ENCODE measurements at places on chromosomes 12 and 14. TPM values are rescaled to one million over a fixed set of nuclear protein-coding genes. Genes with fewer than 3 reads are reported as not detected.

- H3K4me1 ChIP-seq: peaks cover 35% of the 10 kb centered on the region
- no peak overlapping the region for H3K27ac ChIP-seq
- H3K4me3 ChIP-seq: no peak overlapping the region
- DNase-seq: no peak
Observed at GRCh38 chr14:62661818-62662217, 383.4 kb downstream of the KCNH5 start.

DNA sequence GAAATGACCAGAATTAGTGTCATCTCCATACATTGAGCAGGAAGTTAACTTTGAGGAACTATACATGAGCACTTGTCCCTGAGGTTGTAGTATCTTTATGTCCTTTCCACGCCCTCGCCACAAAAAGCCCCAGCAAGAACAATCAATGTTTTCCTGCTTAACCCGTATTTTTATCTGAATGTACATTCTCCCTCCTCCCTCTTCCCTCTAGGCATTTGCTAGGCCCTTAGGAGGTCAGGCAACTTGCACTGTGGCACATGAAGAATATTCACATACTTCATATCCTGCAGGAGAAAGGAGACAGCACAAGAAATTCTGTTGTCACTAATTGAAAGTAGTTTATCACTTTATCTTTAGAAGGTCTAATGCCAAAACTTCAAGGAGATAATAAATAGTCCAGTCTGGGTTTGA, 18.1 kb upstream of the DUSP6 start:
- H3K27me3 ChIP-seq: no peaks in the 10 kb centered on the region
- DNase-seq: no peak
- H3K27ac ChIP-seq: peak overlapping the region; percentile 50
- H3K36me3 ChIP-seq: peaks cover 2% of the 10 kb centered on the region
- H3K4me3 ChIP-seq: no peak overlapping the region

DNA sequence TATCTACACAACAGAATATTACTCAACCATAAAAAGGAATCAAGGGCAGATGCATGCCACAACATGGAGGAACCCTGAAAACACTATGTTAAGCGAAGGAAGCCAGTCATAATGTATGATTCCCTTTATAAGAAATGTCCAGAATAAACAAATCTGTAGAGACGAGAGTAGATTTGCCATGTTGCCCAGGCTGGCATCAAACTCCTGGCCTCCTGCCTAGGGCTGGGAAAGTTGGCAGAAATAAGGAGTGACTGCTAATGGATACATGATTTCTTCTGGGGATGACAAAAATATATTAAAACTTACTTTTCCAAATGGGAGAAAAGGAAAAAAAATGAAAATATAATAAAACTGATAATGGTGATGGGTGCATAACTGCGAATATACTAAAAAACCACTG, 10.9 kb downstream of the CLIP1 start:
- H3K27me3 ChIP-seq: no peaks in the 10 kb centered on the region
- H3K4me1 ChIP-seq: peaks cover 10% of the 10 kb centered on the region
- H3K36me3 ChIP-seq: peaks cover 3% of the 10 kb centered on the region
- no peak overlapping the region for H3K4me3 ChIP-seq
- no peak for DNase-seq
- H3K27ac ChIP-seq: no peak overlapping the region

GRCh38 chr12:62749586-62749985, 185.4 kb downstream of the PPM1H start:
- H3K27me3 ChIP-seq: no peaks in the 10 kb centered on the region
- H3K27ac ChIP-seq: no peak overlapping the region
- H3K4me3 ChIP-seq: no peak overlapping the region
- peaks cover 2% of the 10 kb centered on the region for H3K36me3 ChIP-seq
- no peaks in the 10 kb centered on the region for H3K4me1 ChIP-seq

DNAI7 gene
- 3.1 TPM for total RNA-seq

DNA sequence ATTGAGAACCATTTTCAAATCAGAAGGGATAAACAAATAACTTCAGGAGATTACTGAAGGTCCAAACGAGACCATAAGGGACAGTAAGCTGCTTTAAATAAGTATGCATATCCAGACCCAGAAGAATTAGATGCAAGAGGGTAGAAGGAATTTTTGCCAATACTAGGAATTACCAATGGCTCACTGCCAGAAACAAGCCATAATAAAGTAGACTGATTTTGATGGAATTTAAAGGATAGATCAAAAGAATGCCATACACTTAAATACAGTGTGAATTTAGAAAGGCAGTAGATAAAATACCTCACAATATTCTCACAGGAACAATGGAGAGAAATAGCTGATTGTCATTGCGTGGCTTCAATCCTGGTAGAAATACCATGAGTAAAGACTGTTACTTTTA, 5.3 kb downstream of the ANKS1B start:
- H3K27ac ChIP-seq: no peak overlapping the region
- H3K4me1 ChIP-seq: peaks cover 5% of the 10 kb centered on the region
- H3K4me3 ChIP-seq: no peak overlapping the region
- H3K27me3 ChIP-seq: peaks cover 26% of the 10 kb centered on the region
- no peaks in the 10 kb centered on the region for H3K36me3 ChIP-seq
- no peak for DNase-seq

- no peak overlapping the region for H3K27ac ChIP-seq
- peaks cover 97% of the 10 kb centered on the region for H3K27me3 ChIP-seq
Observed at GRCh38 chr14:36524874-36525745, 5.1 kb upstream of the NKX2-1 start.

GRCh38 chr14:102945346-102946130, 23.1 kb downstream of the AMN start:
- no peaks in the 10 kb centered on the region for H3K4me1 ChIP-seq
- no peak overlapping the region for H3K4me3 ChIP-seq
- H3K36me3 ChIP-seq: peaks cover 14% of the 10 kb centered on the region
- no peaks in the 10 kb centered on the region for H3K27me3 ChIP-seq

DNA sequence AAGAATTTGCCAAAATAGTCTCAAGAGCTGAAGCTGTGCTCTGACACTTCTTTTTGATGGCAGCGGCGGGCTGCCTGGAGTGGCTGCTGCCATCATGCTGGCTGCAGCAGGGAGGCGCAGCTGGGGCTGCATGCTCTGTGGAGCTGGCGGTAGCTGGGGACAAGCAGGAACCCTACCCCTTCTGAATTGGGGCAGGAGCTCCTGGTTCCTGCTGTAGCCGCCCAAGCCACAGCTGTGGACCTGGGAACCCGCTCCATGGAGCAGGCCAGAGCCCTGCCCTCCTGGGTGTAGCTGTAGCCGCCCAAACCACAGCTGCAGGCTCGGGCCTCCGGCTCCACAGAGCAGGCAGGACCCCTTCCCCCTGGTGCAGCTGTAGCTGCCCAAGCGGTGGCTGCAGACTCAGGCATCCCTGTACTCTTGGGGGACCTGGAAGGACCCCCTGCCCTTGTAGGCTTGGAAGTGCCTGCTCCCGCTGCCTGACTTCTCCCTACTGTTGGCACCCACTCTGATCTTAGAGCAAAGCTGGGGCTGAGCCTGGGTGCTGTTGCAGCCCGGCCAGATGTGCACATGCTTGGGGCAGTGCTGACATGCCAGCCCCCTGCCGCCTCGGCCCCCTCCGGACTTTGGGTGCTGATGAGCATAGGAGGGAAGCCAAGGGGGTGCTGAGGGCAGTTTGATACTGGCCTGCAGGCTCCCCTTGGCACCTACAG, 33.3 kb downstream of the APAF1 start:
- no peak overlapping the region for H3K4me3 ChIP-seq
- peaks cover 18% of the 10 kb centered on the region for H3K36me3 ChIP-seq
- no peak overlapping the region for H3K27ac ChIP-seq
- H3K27me3 ChIP-seq: no peaks in the 10 kb centered on the region

DNA sequence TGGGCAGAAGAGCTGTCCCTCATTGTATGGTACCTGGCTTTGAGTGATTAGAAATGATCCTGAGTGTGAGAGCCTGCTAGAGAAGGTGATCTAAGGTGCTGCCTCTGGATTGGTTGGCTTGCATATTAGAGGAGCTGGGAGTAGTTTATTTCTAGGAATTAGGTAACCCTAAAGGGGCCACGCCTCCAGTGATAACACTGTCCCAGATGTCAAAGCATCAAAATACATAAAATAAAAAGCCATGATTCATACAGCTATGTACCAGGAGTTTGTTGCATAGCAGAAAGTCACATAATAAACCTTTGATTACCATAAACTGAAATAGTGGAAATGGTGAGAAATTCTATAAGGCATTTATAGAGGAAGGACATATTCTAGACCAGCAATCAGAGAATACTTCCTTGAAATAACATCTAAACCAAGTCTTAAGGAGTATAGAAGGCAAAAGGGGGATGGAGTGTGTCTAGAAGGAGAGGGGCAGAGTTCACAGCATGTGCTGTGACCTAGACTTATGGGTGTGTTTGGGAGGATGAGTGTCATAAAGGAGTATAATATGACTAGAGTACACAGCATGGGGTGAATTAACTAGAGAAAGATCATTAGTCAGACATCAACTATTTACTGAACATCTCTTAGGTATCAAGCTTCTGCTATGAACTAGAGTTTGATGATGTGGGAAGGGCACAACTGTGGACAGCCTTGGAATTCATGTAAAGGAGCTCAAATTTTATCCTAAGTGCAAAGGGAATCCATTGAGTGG, 686.4 kb downstream of the GALC start:
- H3K27me3 ChIP-seq: no peaks in the 10 kb centered on the region
- H3K27ac ChIP-seq: no peak overlapping the region
- no peak overlapping the region for H3K4me3 ChIP-seq
- no peaks in the 10 kb centered on the region for H3K4me1 ChIP-seq
- no peak for DNase-seq
- no peaks in the 10 kb centered on the region for H3K36me3 ChIP-seq

STON2 gene
- total RNA-seq: 77.2 TPM

- no peak overlapping the region for H3K4me3 ChIP-seq
- H3K36me3 ChIP-seq: no peaks in the 10 kb centered on the region
- H3K27me3 ChIP-seq: no peaks in the 10 kb centered on the region
- DNase-seq: no peak
- H3K27ac ChIP-seq: no peak overlapping the region
- H3K4me1 ChIP-seq: no peaks in the 10 kb centered on the region
Observed at GRCh38 chr12:72191761-72192160, 80.4 kb upstream of the TRHDE start.

SMCO2 gene
- total RNA-seq: 1.6 TPM

BRMS1L gene
- 11.6 TPM for total RNA-seq

FGF23 gene
- 0.14 TPM for total RNA-seq

GRCh38 chr14:87772854-87773253, 220.1 kb downstream of the GALC start:
- H3K4me1 ChIP-seq: no peaks in the 10 kb centered on the region
- peaks cover 2% of the 10 kb centered on the region for H3K27me3 ChIP-seq
- no peak overlapping the region for H3K27ac ChIP-seq
- DNase-seq: no peak

DNA sequence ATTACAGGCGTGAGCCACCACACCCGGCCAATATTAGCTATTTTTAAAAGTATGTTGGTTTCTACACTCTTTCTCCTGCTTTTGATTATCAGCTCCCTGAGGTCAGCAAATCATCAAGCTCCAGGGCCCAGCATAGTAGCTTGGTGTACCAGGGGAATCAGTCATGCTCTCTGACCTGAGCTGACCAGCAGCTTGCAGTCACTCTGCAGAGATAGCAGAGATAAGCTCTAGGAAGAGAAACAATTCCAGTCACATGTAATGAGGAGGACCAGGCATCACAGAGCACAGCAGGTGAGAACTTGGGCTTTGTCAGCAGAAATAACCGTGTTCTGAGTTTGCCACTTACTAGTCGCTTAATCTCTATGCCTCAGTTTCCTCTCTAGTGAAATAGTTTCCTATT, 8.5 kb downstream of the PLEKHD1 start:
- H3K36me3 ChIP-seq: no peaks in the 10 kb centered on the region
- DNase-seq: no peak
- no peaks in the 10 kb centered on the region for H3K4me1 ChIP-seq
- H3K27ac ChIP-seq: no peak overlapping the region

- H3K4me3 ChIP-seq: no peak overlapping the region
- DNase-seq: no peak
- no peak overlapping the region for H3K27ac ChIP-seq
- peaks cover 16% of the 10 kb centered on the region for H3K4me1 ChIP-seq
- no peaks in the 10 kb centered on the region for H3K27me3 ChIP-seq
- peaks cover 2% of the 10 kb centered on the region for H3K36me3 ChIP-seq
Observed at GRCh38 chr14:57274551-57274950, 5.8 kb downstream of the AP5M1 start.

SALL2 gene
- total RNA-seq: 89.2 TPM

- DNase-seq: no peak
- no peak overlapping the region for H3K27ac ChIP-seq
- H3K36me3 ChIP-seq: peaks cover 3% of the 10 kb centered on the region
- H3K4me1 ChIP-seq: no peaks in the 10 kb centered on the region
- no peak overlapping the region for H3K4me3 ChIP-seq
- no peaks in the 10 kb centered on the region for H3K27me3 ChIP-seq
Observed at GRCh38 chr14:39555749-39556148, 123.5 kb upstream of the FBXO33 start.

DNA sequence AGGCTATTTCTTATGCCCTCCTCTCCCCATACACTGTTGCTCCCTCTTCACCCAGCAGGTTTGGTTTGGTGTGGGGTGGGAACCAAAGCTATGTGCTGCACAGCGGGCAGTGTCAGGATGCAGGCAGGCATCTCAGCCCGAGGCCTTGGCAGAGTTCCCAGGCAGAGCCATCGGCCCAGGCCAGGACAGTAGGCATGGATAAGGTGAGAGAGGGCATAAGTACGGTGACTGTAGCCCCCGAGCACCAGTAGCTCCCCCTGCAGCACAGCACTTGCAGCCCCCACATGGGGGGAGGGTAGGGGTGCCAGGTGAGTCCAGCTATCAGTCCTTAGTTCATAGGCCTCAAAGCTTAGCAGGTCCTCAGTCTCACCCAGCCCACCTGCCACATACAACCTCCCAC, 7.2 kb downstream of the KLHL33 start:
- H3K36me3 ChIP-seq: no peaks in the 10 kb centered on the region
- peaks cover 2% of the 10 kb centered on the region for H3K27me3 ChIP-seq
- H3K4me1 ChIP-seq: peaks cover 3% of the 10 kb centered on the region
- no peak overlapping the region for H3K27ac ChIP-seq

- H3K36me3 ChIP-seq: peaks cover 18% of the 10 kb centered on the region
- no peak overlapping the region for H3K4me3 ChIP-seq
- no peaks in the 10 kb centered on the region for H3K27me3 ChIP-seq
Observed at GRCh38 chr12:12091071-12091470, 20.3 kb downstream of the BCL2L14 start.

CYP46A1 gene
- total RNA-seq: 2.9 TPM

DNA sequence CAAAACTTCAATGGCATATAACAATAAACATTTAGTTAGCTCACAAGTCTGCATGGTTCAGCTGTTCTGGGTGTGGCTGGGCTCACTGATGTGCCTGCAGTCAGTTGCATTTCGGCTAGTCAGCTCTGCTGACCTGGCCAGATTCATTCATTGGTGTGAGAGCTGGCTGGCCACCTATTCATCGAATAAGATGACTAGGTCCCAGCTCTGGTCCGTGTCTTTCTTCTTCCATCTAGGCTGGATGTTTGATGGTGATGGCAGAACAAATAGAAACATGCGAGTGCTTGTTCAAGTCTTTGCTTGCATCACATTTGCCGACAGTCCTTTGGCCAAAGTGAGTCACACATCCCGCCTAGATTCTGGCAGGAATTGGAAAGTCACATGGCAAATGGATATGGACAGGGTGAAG, 203.3 kb upstream of the CRY1 start:
- H3K27me3 ChIP-seq: peaks cover 37% of the 10 kb centered on the region
- H3K27ac ChIP-seq: no peak overlapping the region
- no peak for DNase-seq

SARNP gene
- 91.0 TPM for total RNA-seq

All from progenitor cell of endocrine pancreas (in vitro differentiated cells).